ENCODE measurements at places on chromosomes 12 and 14.
A peak's percentile ranks its signal among the peaks of the same experiment; 100 is the strongest.

GRCh38 chr14:59213368-59214315, 25.2 kb downstream of the DAAM1 start:
- no peak for DNase-seq

GRCh38 chr14:57382283-57382682, 8.1 kb upstream of the NAA30 start:
- DNase-seq, result no peak

GRCh38 chr14:45406942-45407341, 153.9 kb upstream of the MIS18BP1 start:
- no peak for DNase-seq

DNA sequence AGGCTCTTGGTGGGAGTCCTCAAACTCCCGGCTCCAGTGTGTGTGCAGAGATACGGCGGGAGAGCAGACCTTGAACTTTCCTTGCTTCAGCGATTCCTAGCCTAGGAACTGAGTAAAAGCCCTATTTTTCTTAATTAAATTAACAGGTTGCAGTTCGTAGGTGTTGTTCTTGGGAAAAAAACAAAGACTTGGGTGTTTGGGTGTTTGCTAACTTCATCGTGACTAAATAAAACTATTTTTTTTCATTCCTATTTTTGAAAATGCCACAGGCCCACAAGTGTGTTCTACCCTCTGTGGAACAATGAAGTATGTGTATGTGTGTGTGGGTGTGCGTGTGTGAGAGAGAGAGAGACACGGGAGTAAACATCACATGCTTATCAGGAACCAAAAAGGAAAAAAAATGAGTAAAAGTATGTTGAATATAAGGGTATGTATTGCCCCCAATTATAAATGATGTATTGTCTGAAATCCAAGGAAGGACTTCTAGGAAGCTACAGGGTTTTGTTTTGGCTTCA, 651 bp downstream of the TMEM117 start:
- no peak for DNase-seq

- no peak for DNase-seq
These were observed 5.4 kb downstream of the KCNH5 start for GRCh38 chr14:63039866-63040265.

DNA sequence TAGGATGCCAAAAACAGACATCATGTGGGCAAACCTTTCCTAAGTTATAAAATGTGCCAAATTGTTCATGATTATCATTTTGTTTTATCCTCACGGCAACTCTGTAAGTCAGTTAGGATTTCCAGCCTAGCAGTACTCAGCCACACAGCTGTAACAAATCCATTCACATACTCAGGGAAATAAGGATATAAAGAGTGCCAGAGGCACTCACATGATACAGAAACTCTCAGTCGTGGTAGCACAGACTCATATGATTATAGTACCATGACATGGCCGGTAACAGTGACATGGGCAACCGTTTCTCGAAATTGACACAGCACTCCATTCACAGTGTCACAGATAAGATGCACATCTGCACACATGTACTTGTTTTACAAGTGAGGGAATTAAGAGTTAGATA, 344.2 kb downstream of the LRIG3 start:
- no peak for DNase-seq

GRCh38 chr12:28457785-28458184, 267.5 kb downstream of the CCDC91 start:
- no peak for DNase-seq

- no peak for DNase-seq
These were observed 6.5 kb upstream of the TMBIM4 start for GRCh38 chr12:66176105-66176900.

DNA sequence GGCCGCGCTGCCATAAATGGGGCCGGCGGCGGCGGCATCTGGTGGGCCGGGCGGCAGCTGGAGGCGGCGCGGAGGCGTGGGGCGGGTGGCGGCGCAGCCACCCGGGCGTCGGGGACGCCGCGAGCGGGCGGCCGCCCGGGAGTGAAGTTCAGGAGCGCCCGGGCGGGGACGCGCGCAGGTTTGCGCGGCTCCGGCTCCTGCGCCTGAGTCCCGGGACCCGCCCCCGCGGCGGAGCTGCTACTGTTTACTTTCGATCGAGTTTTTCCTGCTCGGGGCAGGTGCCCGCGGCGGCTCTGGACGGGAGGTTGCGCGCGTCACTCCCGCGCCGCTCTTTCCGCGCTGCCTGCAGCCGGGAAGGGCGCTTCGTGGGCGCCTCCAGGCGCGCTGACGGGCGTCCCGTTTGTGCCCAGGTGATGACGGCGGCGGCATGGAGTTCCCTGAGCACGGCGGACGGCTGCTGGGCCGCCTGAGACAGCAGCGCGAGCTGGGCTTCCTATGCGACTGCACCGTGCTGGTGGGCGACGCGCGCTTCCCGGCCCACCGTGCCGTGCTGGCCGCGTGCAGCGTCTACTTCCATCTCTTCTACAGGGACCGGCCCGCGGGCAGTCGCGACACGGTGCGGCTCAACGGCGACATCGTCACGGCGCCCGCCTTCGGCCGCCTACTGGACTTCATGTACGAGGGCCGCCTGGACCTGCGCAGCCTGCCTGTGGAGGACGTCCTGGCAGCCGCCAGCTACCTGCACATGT, at the start of gene ZBTB42:
TSS of gene ZBTB42 (plus strand) at position 331 of the 749 bp plus-strand sequence. CDS start at position 428, 97 bp downstream.
- DNase-seq, result peak; percentile 75

- no peak for DNase-seq
These were observed 97.8 kb upstream of the KRAS start for GRCh38 chr12:25348593-25348895.

DNA sequence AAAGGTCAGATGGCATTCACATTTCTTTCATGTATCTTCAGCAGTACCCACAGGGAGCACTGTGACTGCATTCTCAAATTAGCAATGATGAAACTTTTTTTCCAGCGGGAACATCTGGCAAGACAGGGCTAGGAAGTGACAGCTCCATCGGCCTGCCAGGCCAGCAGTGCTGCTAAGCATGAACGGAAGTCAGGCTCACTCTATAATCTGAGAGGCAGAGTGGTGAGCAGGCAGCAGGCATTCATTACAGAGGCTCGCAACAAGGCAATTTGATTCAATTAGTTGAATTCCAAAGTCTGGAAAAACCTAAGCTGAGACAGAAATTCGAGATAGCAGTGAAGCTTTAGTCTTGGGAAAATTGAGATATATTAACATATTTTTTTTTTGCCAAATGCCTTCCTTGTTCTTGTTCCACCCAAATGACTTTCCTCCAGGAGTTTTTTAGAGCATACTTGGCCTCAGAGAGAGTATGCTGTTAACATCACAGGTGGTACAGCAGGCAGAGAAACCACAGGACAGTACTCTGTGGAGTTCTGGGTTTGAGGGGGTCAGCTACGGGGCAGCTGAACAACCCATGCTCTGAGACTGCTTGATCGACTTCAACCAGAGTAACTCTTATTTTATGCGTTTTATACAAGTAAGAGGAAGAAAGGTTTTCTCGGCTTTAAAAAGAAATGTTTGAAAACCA, 414.9 kb downstream of the APAF1 start:
- no peak for DNase-seq

- no peak for DNase-seq
These were observed 60.9 kb upstream of the JDP2 start for GRCh38 chr14:75366963-75367362.

- no peak for DNase-seq
These were observed 3.5 kb upstream of the KCNK10 start for GRCh38 chr14:88326352-88327103.

GRCh38 chr14:92391726-92392125, 68.8 kb downstream of the SLC24A4 start:
- no peak for DNase-seq

- DNase-seq, result no peak
These were observed 47.5 kb upstream of the FOXG1 start for GRCh38 chr14:28719130-28719529.

DNA sequence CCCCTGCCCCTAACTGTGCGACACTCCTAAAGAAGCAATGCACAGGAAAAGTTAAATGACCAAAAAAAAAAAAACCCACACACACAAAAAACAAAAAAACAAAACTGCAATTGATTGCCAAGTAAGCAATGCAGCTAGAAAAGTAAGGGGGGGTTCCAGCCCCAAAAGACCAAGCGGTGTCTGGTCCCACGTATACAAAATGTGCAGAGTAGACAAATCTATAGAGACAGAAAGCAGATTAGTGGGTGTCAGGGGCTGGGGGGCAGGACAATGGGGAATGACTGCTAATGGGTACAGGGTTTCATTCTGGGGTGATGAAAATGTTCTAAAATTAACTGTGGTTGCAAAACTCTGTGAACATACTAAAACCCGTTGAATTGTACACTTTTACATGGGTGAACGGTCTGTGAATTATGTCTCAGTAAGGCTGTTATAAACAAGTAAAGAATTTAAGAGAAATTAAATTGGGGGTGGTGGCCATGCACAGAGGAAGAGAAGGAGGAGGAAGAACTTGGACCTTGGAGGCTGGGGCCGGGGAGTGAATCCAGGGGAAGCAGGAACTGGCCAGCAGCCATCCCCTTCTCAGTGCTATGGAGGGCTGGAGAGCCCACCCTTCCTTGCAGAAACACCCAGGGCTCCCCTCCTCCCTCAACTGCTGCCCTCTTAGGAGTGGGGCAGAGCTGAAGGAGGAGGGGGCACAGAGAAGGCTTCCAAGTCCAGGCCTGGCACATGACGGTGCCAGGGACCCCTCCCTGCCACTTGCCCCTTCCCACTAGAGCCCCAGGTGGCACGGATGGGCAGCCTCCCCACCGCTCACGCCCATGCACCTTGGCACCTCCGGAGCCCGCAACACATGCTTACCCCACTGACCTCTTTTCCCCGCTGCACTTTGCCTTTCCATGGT, 45.4 kb downstream of the KDM2B start:
- DNase-seq, result no peak

DNA sequence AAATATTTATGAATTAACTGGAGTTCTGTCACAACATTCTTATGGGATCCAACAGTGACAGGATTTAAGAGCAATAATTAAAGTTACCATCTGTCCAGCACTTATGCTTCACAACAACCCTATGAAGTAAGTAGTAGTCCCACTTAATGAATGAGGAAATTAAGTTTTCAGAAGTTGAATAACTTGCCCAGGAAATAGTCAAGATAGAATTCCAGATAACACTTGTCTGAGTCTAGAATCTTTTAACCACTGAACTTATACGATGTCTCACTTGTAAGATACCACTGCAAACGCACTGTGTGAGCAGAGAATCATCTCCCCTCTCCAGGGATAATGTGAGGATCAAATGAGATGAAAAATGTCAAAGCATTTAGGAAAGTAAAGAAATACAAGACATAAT, 3.3 kb upstream of the TTC9 start:
- no peak for DNase-seq

GRCh38 chr12:87671757-87672156, 357.4 kb downstream of the C12orf50 start:
- no peak for DNase-seq

- DNase-seq, result no peak
These were observed 29.4 kb downstream of the SYNE3 start for GRCh38 chr14:95486875-95487668.

DNA sequence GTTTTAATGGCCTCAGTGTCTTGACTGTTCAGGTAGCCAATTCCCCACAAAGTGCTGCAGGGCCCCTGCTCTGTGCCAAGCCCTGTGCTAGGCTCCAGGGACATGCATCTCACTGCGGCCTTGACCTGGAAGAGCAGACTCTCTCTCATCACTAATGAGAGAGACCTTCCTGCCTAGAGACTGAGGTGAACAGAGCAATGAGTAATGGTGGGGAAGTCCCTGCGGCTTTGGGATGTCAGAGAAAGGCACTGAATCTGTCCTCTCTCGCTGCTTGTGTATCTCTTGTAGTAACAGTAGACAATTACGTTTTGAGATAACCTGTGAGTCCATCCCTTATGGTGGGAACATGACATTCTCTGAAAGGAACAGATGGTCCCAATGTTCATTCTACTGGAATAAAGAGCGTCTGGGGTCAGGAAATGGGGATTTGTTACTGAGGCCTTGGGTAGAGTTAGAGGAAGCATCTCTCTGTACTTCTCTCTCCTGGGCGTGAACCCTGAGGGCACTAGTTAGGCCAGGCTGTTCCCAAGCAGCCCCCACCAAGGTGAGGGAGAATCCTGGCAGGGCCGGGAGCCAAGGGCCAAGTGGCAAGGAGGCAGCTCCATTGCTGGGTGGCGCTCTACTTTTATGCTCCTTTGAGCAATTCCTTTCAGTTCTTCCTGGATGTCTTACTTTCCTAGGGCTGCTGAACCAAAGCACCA, 13.5 kb downstream of the NFATC4 start:
- no peak for DNase-seq

GRCh38 chr12:119877639-119877948, 474 bp upstream of the CIT start:
- no peak for DNase-seq

GRCh38 chr12:120892265-120892664, 11.9 kb downstream of the SPPL3 start:
- no peak for DNase-seq

DNA sequence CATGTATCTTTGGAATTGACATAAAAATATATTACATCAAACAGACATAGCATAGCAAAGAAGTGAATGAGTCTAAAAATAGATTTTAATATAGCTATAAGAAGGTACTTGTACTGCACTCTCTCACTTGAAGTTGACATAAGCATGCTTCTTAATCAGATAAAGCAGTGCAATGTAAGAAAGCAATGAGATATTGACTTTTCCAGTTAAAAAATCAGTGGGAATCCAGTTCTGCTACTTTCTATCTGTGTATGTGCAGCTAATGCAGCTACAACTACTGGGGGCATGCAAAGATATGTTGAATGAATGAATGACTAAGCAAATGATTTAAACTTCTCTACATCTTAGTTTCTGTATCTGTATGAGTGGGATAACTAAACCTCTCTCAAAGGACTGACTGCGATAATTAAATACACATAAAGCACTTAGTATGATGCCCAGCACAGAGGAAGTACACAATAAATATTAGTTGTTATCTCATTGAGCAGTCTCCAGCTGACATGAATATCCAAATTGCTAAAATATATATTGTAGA, 10.3 kb downstream of the WASHC3 start:
- DNase-seq, result no peak

- DNase-seq, result no peak
These were observed 1124.0 kb upstream of the TMEM132C start for GRCh38 chr12:127143020-127143419.

GRCh38 chr12:94593822-94594442, 56.4 kb downstream of the TMCC3 start:
- DNase-seq, result no peak

GRCh38 chr14:36905272-36905888, 243.7 kb downstream of the PAX9 start:
- DNase-seq, result no peak

GRCh38 chr14:106378191-106378590, 851.8 kb downstream of the TMEM121 start:
- no peak for DNase-seq

GRCh38 chr12:112752303-112752702, 39.2 kb upstream of the RPH3A start:
- DNase-seq, result no peak
